ENCODE measurements at places on chromosomes 2 and 18. TPM values are rescaled to one million over a fixed set of nuclear protein-coding genes. Genes with fewer than 3 reads are reported as not detected.
A peak's percentile ranks its signal among the peaks of the same experiment; 100 is the strongest.

DNA sequence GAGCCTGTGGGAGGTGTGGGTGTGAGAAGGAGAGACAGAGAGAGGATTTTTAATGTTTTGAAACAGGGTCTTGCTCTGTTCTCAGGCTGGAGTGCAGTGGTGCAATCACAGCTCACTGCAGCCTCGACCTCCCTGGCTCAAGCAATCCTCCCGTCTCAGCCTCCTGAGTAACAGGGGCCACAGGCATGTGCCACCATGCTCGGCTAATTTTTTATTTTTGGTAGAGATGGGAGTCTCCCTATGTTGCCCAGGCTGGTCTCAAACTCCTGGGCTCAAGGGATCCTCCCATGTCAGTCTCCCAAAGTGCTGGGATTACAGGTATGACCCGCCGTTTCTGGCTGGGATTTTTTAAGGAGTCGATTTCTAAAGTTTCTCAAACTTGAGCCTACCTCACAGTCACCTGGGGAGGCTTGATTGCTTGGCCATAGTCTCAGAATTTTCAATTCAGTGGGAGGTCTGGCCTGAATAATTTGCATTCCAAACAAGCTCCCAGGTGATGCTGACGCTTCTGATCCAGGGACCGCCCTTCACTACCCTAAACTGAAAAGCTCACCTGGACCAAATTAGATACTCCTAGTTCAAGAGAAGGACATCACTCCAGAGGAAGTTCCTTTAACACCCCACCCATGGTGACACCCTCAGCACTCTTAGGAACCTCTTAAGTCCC, 70.8 kb upstream of the SLC1A4 start:
- no peak overlapping the region for H3K4me3 ChIP-seq
- H3K27me3 ChIP-seq: no peaks in the 10 kb centered on the region
- no peaks in the 10 kb centered on the region for H3K4me1 ChIP-seq
- H3K27ac ChIP-seq: no peak overlapping the region
- DNase-seq: no peak

The SP3 gene
- total RNA-seq: 152 TPM

- no peak overlapping the region for H3K27ac ChIP-seq
- peaks cover 45% of the 10 kb centered on the region for H3K4me1 ChIP-seq
- H3K4me3 ChIP-seq: no peak overlapping the region
- H3K27me3 ChIP-seq: peaks cover 64% of the 10 kb centered on the region
- H3K36me3 ChIP-seq: no peaks in the 10 kb centered on the region
Observed at GRCh38 chr18:57431467-57432080, 3.6 kb upstream of the ONECUT2 start.

The LIMS4 gene
- not detected for total RNA-seq

DNA sequence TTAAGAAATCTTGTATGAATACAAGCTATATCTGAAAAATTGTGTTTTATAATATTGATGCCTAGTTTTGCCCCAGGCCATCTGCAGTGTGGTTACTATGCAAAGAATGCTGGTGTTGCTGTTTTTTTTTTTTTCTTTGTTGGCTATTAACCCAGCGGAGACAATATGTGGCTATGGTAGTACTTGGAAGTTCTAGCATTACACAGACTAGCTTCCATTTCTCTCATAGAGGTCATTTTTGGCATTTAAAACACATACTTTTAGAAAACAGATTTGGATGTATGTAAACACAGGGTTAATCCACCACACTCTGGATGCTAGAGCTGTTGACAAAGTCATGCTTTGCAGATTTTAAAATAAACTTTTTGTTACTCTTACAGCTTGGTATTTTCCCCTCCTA, 209.8 kb downstream of the NEDD4L start:
- peak overlapping the region; percentile 62 for H3K27ac ChIP-seq
- DNase-seq: no peak
- no peaks in the 10 kb centered on the region for H3K27me3 ChIP-seq
- H3K4me3 ChIP-seq: no peak overlapping the region
